ENCODE measurements at places on chromosomes 4 and X. TPM values are rescaled to one million over a fixed set of nuclear protein-coding genes. Genes with fewer than 3 reads are reported as not detected.
A peak's percentile ranks its signal among the peaks of the same experiment; 100 is the strongest.

The LDOC1 gene
- 2.7 TPM for total RNA-seq

The ABHD18 gene
- total RNA-seq, result 22.2 TPM

The EMCN gene
- not detected for total RNA-seq

The MAGT1 gene
- total RNA-seq, result 33.7 TPM

The CT45A1 gene
- total RNA-seq, result not detected

The SLC25A43 gene
- 5.6 TPM for total RNA-seq

The PLAC8 gene
- 88.7 TPM for total RNA-seq

The UCHL1 gene
- total RNA-seq, result 2.5 TPM

The TCEAL7 gene
- total RNA-seq, result not detected

The EGF gene
- total RNA-seq, result not detected

The PALLD gene
- 0.60 TPM for total RNA-seq

The SOWAHB gene
- total RNA-seq, result not detected

The SYP gene
- total RNA-seq, result 11.4 TPM

The PTTG2 gene
- total RNA-seq, result not detected

GRCh38 chr4:98421111-98421510 lies 159.9 kb downstream of the RAP1GDS1 start:
- no peaks in the 10 kb centered on the region for H3K27me3 ChIP-seq
- no peak for DNase-seq
- peaks cover 12% of the 10 kb centered on the region for H3K4me1 ChIP-seq
- peaks cover 59% of the 10 kb centered on the region for H3K36me3 ChIP-seq

DNA sequence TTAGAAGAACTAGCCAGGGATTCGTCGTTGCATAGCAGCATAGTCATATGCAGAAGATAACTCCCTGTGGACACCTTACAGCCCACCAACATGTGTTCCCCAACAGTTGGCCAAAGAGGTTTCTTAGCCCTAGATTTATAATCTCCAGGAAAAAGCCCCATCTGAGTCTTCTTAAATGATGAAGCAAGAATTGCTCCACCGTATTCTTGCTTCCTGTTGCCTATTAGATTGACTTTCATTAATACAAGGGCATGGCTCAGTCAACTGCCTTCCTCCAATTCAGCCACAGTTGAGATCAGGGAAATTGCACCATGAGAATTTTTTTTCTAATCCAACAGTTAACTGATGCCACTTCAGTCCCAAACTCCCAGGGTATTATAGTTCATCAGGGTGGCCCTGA lies 5.2 kb upstream of the AFF2 start:
- no peaks in the 10 kb centered on the region for H3K27me3 ChIP-seq
- no peak overlapping the region for H3K4me3 ChIP-seq
- no peak for DNase-seq
- H3K27ac ChIP-seq, result no peak overlapping the region
- H3K36me3 ChIP-seq, result no peaks in the 10 kb centered on the region
- peaks cover 16% of the 10 kb centered on the region for H3K4me1 ChIP-seq

GRCh38 chr4:96354036-96354712 lies 514.3 kb downstream of the PDHA2 start:
- H3K27ac ChIP-seq, result no peak overlapping the region
- H3K36me3 ChIP-seq, result no peaks in the 10 kb centered on the region
- no peaks in the 10 kb centered on the region for H3K4me1 ChIP-seq
- H3K27me3 ChIP-seq, result no peaks in the 10 kb centered on the region
- no peak for DNase-seq

- no peaks in the 10 kb centered on the region for H3K4me1 ChIP-seq
- DNase-seq, result no peak
- no peaks in the 10 kb centered on the region for H3K36me3 ChIP-seq
- peaks cover 2% of the 10 kb centered on the region for H3K27me3 ChIP-seq
- no peak overlapping the region for H3K27ac ChIP-seq
Measured at GRCh38 chr4:169309326-169309967, 38.7 kb upstream of the SH3RF1 start.

DNA sequence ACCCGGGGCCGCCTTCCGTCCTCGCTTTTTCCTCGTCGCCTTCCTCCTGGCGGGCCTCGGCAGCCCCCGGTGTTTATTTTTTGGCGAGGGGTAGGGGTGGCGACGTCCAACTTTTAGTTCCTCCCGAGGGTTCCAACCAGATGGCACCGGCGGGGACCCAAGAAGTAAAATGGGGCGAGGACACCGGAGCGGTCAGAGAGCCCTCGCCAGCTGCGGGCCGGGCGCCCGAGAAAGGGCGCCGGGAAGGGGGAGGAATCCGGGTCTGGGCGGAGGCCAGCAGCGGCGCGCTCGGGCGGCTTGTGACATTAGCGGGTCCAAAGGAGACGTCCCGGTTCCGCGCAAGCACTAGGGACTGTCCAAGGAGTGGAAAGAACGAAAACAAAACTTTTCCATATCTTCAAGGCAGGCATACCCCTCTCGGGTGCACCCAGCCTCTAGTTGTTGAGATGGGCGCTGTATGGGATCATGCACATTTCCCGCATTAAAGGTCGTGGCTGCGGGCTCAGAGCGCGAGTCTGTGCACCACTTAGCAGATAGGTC lies 691 bp upstream of the USP46 start:
- peaks cover 29% of the 10 kb centered on the region for H3K27me3 ChIP-seq
- peaks cover 17% of the 10 kb centered on the region for H3K4me1 ChIP-seq
- peak overlapping the region; percentile 55 for H3K27ac ChIP-seq
- peak overlapping the region; percentile 78 for H3K4me3 ChIP-seq
- peaks cover 12% of the 10 kb centered on the region for H3K36me3 ChIP-seq

DNA sequence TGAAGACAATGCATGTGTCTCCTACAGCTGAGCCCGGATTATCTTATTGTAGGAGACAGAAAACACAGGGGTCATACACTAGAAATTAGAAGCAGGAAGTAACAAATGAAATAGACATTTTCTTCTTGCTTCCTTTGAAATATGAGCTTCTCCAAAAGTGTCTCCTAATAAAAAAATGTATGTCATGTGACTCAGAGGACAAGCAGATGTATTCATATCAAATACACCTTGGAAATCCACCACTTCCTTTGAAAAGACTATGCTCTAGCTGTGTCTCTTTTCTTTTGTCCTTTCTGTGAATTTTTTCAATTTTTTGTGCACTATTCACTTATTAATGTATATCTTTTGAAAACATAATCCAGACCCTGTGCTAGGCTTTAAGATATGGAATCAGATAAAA lies 1906.2 kb downstream of the C4orf33 start:
- no peak overlapping the region for H3K4me3 ChIP-seq
- H3K36me3 ChIP-seq, result no peaks in the 10 kb centered on the region
- H3K4me1 ChIP-seq, result no peaks in the 10 kb centered on the region
- H3K27me3 ChIP-seq, result no peaks in the 10 kb centered on the region
- DNase-seq, result no peak
- H3K27ac ChIP-seq, result no peak overlapping the region

GRCh38 chr4:94369046-94369445 lies 26.4 kb upstream of the HPGDS start:
- peaks cover 6% of the 10 kb centered on the region for H3K27me3 ChIP-seq
- H3K27ac ChIP-seq, result no peak overlapping the region
- H3K4me1 ChIP-seq, result no peaks in the 10 kb centered on the region
- no peak for DNase-seq

DNA sequence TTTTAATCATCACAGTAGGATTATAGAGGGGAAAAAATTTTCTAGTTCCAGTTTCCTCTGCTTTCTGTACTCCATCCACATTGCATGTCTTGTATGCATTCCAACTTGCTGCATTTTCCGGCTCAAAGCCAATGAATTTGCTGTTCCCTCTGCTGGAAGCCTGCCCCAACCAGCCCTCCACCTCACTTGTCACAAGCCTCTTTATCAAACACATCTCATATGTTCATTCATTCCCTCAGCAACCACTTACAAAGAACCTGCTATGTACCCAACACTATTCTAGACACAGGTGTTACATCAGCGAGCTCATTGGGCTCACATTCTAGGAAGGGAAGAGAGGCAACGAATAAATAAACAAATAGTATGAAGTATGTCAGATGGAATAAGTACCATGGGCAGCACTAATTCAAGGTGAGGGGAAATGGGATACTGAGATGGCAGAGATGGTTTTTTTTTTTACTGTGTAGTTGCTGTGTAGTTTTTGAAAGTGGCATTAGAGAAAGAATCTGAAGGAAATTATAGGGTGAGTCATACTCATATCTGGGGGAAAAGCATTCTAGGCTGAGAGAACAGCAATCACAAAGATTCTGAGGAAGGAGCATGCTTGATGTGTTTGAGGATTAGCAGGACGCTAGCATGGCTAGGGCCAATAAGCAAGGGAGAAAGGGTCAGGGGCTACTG lies 332.5 kb downstream of the PDGFC start:
- H3K4me3 ChIP-seq, result no peak overlapping the region
- H3K27ac ChIP-seq, result no peak overlapping the region
- no peak for DNase-seq
- no peaks in the 10 kb centered on the region for H3K36me3 ChIP-seq

GRCh38 chrX:69158166-69158980 lies 6.9 kb downstream of the PJA1 start:
- peaks cover 28% of the 10 kb centered on the region for H3K4me1 ChIP-seq
- no peak overlapping the region for H3K27ac ChIP-seq
- peaks cover 20% of the 10 kb centered on the region for H3K36me3 ChIP-seq

- DNase-seq, result peak; percentile 34
- no peaks in the 10 kb centered on the region for H3K27me3 ChIP-seq
- H3K27ac ChIP-seq, result peak overlapping the region; percentile 11
- peaks cover 72% of the 10 kb centered on the region for H3K4me1 ChIP-seq
- no peak overlapping the region for H3K4me3 ChIP-seq
Measured at GRCh38 chr4:37675587-37676290, 10.4 kb downstream of the RELL1 start.

- H3K4me3 ChIP-seq, result no peak overlapping the region
- H3K4me1 ChIP-seq, result peaks cover 5% of the 10 kb centered on the region
- H3K27me3 ChIP-seq, result no peaks in the 10 kb centered on the region
- H3K27ac ChIP-seq, result no peak overlapping the region
Measured at GRCh38 chrX:134669378-134670098, 11.3 kb upstream of the PLAC1 start.

GRCh38 chr4:40576651-40577480 lies 52.8 kb downstream of the RBM47 start:
- no peaks in the 10 kb centered on the region for H3K27me3 ChIP-seq
- no peak overlapping the region for H3K4me3 ChIP-seq
- H3K27ac ChIP-seq, result peak overlapping the region; percentile 43
- no peaks in the 10 kb centered on the region for H3K36me3 ChIP-seq
- peak; percentile 7 for DNase-seq

DNA sequence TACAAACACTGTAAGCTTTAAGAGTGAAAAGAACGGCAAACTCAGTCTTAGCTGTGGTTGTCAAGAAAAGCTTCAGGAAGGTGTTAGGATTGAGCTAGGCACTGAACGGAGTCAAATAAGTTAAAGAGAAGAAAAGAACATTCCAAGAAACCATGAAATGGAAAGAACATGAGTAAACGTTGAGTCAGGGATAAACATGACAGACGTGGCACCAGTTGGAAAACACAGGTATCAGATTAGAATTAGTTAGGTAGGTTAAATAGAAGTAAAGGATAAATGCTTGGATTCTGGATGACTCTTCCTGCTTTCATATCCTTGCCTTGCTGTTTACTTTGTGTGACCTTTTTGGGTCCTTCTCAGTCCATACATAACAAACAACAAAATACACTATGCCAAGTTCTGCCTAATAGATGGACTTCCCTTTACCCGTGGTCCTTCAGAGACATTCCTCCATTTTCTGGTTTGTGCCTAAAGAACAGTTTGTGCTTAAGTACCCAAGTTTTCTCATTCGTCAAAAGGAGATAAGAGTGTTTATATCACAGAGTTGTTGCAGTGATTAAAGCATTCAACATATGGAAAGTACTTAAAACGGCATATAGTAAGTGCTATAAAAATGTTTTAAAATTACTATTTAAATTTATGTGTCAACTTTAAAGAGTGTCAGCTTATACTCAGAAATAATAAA lies 446.9 kb downstream of the TMA16 start:
- H3K27me3 ChIP-seq, result no peaks in the 10 kb centered on the region
- no peaks in the 10 kb centered on the region for H3K36me3 ChIP-seq
- H3K27ac ChIP-seq, result no peak overlapping the region
- DNase-seq, result no peak
- H3K4me3 ChIP-seq, result no peak overlapping the region

DNA sequence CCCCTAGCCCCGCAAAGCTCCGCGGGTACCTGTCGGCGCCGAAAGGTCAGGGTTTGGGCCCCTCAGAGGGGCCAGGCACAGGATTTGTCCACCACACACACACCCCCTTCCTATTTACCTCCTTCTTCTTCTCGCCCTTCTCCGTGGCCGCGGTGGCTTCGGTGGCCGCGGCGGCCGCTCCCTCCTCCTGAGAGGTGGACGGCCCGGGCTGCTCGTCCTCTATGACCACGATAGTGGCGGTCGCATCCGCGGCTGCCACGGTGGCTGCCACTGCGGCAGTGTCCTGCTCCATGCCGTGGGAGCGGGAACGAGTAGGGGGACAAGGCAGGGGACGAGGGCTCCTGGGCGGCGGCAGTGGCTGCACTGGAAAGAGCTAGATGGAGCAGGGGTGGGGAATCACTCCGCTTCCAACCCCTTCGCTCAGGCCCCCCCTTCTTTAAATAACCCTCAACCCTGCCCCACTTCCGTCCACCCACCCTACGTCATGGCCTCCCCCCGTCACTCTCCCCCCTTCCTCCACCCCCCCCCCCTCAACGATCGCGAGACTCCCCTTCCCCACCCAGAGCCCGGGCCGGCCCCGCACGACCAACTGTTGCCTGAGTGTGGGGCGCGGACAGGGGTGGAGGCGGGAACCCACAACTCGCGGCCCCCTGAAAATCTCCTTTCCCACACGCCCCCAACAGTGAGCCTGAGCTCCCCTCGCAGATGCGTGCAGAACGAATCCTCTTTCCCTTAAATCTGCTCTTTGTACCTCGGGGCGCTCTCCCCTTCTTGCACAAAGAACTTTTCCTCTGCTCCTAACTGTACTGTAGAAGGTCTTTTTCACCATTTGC lies at the start of gene SMARCA1:
Gene SMARCA1 (minus strand): TSS at position 412 of the 833 bp plus-strand sequence. CDS start 120 bp downstream, at position 292.
- peaks cover 3% of the 10 kb centered on the region for H3K4me1 ChIP-seq
- no peak within 1 kb of the TSS for H3K27ac ChIP-seq
- H3K36me3 ChIP-seq, result no peaks in the 10 kb centered on the region
- DNase-seq, result peak; percentile 5
- peak within 1 kb of the TSS; percentile 72 for H3K4me3 ChIP-seq
- H3K27me3 ChIP-seq, result peaks cover 6% of the 10 kb centered on the region

GRCh38 chr4:174616661-174617060 lies 94.4 kb upstream of the HPGD start:
- no peak overlapping the region for H3K27ac ChIP-seq
- H3K27me3 ChIP-seq, result no peaks in the 10 kb centered on the region
- no peak overlapping the region for H3K4me3 ChIP-seq
- no peak for DNase-seq
- no peaks in the 10 kb centered on the region for H3K4me1 ChIP-seq

All from activated CD8-positive, alpha-beta T cell treated with anti-CD3 and anti-CD28 coated beads for 36 hours (primary cell).